ENCODE measurements at places on chromosomes 11 and 22. TPM values are rescaled to one million over a fixed set of nuclear protein-coding genes. Genes with fewer than 3 reads are reported as not detected.

GRCh38 chr22:47299863-47300697, 537.6 kb downstream of the TBC1D22A start:
- no peak overlapping the region for H3K4me3 ChIP-seq
- no peaks in the 10 kb centered on the region for H3K4me1 ChIP-seq
- no peak for DNase-seq

DNA sequence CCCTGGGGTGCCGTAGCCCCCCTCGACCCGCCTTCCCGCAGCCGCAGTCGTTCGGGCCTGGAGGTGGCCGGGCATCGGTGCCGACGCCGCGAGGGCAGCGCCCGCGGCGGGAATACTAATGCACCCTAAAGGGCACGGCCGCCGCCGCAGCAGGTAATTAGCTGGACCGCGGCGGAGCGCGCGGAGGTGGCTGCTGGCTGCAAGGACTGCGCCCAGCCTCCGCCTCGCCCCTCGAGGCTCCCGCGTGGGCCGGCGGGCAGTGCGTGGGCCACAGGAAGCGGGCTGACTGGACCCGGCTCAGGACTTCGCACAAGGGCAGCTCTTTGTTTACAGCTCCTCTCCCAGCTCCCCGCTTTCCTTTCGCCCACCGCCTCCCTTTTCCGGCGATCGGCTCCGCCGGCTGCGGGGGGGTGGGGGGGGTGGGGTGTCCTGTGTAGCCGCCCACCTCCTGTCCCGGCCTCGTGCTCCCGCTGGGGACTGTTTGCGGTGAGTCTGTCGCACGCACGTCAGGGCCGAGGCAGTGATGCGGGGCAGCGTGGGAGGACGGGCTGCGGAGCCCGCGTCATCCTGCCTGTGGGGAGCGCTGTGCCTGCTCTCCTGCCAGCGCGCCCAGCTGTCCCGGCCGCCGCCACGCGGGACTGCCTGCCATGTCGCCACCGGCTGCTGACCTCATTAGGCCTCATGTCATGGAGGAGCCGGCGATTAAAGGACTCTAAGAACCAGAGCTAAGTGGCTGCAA, 53.2 kb downstream of the GRIK4 start:
- H3K4me1 ChIP-seq: no peaks in the 10 kb centered on the region
- DNase-seq: no peak
- H3K27me3 ChIP-seq: peaks cover 2% of the 10 kb centered on the region
- no peak overlapping the region for H3K4me3 ChIP-seq
- H3K27ac ChIP-seq: no peak overlapping the region

DNA sequence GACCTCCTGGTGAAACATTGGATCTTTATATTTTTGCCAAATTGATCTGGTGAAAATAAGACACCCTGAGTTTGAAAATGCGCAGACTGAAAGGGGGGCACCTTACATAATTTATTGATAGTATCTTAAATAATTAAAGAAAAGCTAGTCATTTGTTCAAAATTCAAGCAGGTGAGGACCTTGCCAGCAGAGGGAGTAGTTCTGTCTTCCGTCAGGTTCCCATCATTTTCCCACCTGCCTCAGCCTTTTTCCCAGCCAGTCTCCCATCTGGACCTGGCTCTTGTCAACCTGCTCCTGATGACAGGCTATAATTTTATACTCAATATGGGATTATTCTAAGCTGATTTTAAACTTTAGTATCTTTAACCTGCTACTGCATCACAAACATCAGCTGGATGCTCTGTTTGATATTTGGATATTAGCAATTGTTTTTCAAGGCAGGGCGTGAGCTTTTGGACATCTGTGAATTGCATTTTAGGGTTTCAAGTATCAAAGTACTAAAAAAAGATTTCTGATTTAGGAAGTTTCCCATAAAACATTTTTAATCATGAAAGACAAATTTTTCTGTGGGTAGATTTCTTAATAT, 132.0 kb downstream of the ELP4 start:
- H3K27me3 ChIP-seq: no peaks in the 10 kb centered on the region
- no peak overlapping the region for H3K27ac ChIP-seq

- no peaks in the 10 kb centered on the region for H3K27me3 ChIP-seq
- no peaks in the 10 kb centered on the region for H3K4me1 ChIP-seq
- H3K4me3 ChIP-seq: no peak overlapping the region
- no peak overlapping the region for H3K27ac ChIP-seq
- no peaks in the 10 kb centered on the region for H3K36me3 ChIP-seq
- DNase-seq: no peak
Measured at GRCh38 chr22:44392446-44392921, 79.7 kb upstream of the SHISAL1 start.

Gene DNAJC24
- 23.4 TPM for total RNA-seq

Gene MAJIN
- total RNA-seq: 0.89 TPM

Gene MEI1
- 72.9 TPM for total RNA-seq

Data from T-cell (primary cell).